ENCODE measurements at places on chromosomes 11 and 22. TPM values are rescaled to one million over a fixed set of nuclear protein-coding genes. Genes with fewer than 3 reads are reported as not detected.

DNA sequence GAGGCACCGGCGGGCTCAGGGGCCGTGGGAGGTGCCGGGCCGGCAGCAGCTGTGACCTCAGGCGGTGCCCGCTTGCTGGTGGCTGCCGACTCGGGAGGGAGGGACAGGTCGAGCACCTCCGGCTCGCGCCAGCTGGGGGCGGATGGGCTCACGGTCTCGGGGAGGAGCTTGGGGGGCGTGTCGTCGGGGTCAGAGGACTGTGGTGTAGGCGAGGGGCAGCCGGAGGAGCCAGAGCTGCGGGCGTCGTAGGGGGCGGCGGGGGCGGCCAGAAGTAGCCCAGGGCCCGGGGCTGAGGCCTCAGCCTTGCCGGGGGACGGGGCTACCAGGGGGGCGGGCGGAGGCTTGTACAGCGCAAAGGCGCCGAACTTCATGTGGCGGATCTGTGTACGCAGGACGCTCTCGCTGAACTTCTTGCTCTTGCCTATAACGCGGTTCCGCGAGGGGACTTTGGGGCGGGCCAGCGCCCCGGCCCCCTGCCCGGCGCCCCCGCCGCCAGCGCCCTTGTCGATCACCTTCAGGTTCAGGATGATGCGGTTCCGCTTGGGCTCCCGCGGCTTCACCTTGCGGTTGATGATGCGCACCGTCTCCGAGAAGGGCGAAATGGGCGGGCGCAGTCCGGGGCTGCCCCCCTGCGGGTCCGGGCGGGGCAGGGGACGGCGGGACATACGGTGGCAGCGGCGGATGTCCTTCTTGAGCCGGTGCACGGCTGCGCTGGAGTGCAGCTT is 5.5 kb downstream of the CBX6 start:
- peak overlapping the region; percentile 17 for H3K27ac ChIP-seq
- peaks cover 9% of the 10 kb centered on the region for H3K4me1 ChIP-seq
- no peaks in the 10 kb centered on the region for H3K27me3 ChIP-seq
- H3K36me3 ChIP-seq, result peaks cover 5% of the 10 kb centered on the region
- no peak overlapping the region for H3K4me3 ChIP-seq
- no peak for DNase-seq

- no peaks in the 10 kb centered on the region for H3K4me1 ChIP-seq
- no peaks in the 10 kb centered on the region for H3K27me3 ChIP-seq
Observed at GRCh38 chr22:37647928-37648327, 8.5 kb downstream of the SH3BP1 start.

DNA sequence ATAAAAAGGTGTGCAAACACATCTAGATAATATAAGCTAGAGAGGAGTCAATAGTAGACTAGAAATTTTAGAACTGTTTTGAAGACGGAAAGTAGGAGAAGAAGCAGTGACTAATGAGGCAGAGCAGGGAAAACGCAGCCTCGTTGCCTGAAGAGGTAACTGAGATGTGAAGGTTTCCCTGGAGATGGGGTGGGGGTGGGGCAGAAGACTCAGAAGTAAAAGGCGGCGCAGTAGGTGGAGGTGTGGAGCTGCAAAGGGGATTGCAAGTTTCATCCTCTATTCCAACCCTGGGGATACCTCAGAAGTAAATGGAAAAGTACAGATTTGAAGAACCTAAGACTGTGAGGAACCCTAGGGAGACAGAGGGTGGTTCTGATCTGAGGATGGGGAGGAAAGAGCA is 109.5 kb downstream of the TMPRSS5 start:
- H3K4me1 ChIP-seq, result no peaks in the 10 kb centered on the region
- H3K27ac ChIP-seq, result no peak overlapping the region
- DNase-seq, result no peak
- H3K36me3 ChIP-seq, result no peaks in the 10 kb centered on the region

GRCh38 chr11:119206511-119207414 is 624 bp downstream of the CBL start:
- H3K4me3 ChIP-seq, result peak overlapping the region; percentile 98
- peak overlapping the region; percentile 95 for H3K27ac ChIP-seq
- peaks cover 16% of the 10 kb centered on the region for H3K4me1 ChIP-seq
- no peaks in the 10 kb centered on the region for H3K36me3 ChIP-seq

Gene OVCH2
- polyA plus RNA-seq, result not detected

Gene PATE2
- polyA plus RNA-seq, result not detected

Gene MRPL40
- 91.3 TPM for polyA plus RNA-seq

DNA sequence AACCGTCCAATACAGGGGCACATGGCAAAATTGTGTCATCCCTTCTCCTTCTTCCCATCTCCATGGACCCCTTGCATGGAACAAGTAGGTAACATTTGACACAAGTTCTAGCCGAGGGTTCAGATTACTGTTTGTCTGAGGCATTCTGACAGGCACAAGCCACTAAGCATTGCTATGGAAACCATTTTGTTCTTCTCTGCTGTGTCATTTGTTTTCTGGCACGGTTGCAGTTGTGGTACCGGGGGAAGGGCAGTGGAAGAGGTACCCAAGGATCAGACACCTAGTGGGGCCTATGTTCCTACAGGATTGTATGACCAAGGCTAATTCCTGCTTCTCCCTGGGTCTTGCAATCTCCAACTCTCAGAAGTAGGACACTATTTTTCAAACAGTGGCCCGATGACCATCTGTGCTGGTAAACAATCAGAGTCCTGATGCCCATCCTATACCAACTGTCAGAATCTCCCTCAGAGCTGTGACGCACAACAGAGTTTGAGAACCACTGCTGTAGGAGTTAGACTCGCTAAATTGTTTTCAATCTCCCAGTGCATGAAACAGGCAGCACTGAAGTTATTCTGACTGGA is 69.3 kb downstream of the KCNC1 start:
- no peak overlapping the region for H3K27ac ChIP-seq
- no peaks in the 10 kb centered on the region for H3K27me3 ChIP-seq
- no peak overlapping the region for H3K4me3 ChIP-seq
- no peak for DNase-seq
- no peaks in the 10 kb centered on the region for H3K4me1 ChIP-seq

Gene STX5
- 53.6 TPM for polyA plus RNA-seq

- DNase-seq, result peak; percentile 52
- H3K4me3 ChIP-seq, result no peak overlapping the region
- H3K27me3 ChIP-seq, result no peaks in the 10 kb centered on the region
- H3K4me1 ChIP-seq, result no peaks in the 10 kb centered on the region
Observed at GRCh38 chr11:43282607-43283440, 29.0 kb upstream of the API5 start.

Gene PLEKHB1
- polyA plus RNA-seq, result 23.5 TPM

Gene DGCR6
- polyA plus RNA-seq, result 44.8 TPM

- H3K27ac ChIP-seq, result no peak overlapping the region
- H3K4me1 ChIP-seq, result peaks cover 17% of the 10 kb centered on the region
- DNase-seq, result no peak
- H3K27me3 ChIP-seq, result peaks cover 70% of the 10 kb centered on the region
- no peak overlapping the region for H3K4me3 ChIP-seq
- no peaks in the 10 kb centered on the region for H3K36me3 ChIP-seq
Observed at GRCh38 chr11:120514541-120515121, 3.1 kb downstream of the GRIK4 start.

DNA sequence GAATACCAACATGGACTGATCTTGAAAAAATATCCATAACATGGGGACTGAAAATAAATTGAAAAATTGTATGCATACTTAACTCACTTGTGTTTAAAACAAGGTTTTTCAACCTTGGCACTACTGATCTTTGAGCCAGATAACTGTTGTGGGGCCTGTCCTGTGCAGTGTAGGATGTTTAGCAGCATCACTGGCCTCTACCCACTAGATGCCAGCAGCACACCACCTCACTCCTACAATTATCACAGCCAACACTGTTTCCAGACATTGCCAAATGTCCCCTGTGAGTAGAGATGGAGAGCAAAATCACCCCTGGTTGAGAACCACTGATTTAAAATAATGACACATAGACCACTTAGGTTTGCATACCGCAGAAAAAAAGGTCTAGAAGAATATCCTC is 45.0 kb upstream of the SLC1A2 start:
- no peaks in the 10 kb centered on the region for H3K36me3 ChIP-seq
- H3K27ac ChIP-seq, result no peak overlapping the region
- no peaks in the 10 kb centered on the region for H3K4me1 ChIP-seq
- no peak for DNase-seq
- H3K4me3 ChIP-seq, result no peak overlapping the region

Gene DEPDC7
- polyA plus RNA-seq, result 2.8 TPM

DNA sequence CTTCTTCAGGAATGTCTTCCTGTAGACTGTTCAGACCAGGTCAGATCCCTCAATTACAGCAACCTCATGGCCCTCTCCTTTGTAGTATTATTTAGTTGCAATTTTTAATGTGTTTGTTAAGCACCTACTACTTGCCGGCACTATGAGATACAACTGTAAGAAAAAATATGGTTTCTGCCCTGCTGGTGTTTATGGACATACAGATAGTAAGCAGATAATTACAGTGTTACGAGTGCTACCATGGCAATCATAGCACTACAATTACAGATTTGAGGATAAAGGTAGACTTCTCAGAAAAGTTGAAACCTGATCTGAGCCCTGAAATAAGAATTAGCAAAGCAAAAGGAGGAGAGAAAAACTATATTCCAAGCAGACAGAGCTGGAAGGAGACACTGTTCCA is 2.8 kb downstream of the LRRC51 start:
- DNase-seq, result no peak
- no peaks in the 10 kb centered on the region for H3K4me1 ChIP-seq
- no peak overlapping the region for H3K4me3 ChIP-seq
- no peaks in the 10 kb centered on the region for H3K36me3 ChIP-seq
- H3K27ac ChIP-seq, result no peak overlapping the region

DNA sequence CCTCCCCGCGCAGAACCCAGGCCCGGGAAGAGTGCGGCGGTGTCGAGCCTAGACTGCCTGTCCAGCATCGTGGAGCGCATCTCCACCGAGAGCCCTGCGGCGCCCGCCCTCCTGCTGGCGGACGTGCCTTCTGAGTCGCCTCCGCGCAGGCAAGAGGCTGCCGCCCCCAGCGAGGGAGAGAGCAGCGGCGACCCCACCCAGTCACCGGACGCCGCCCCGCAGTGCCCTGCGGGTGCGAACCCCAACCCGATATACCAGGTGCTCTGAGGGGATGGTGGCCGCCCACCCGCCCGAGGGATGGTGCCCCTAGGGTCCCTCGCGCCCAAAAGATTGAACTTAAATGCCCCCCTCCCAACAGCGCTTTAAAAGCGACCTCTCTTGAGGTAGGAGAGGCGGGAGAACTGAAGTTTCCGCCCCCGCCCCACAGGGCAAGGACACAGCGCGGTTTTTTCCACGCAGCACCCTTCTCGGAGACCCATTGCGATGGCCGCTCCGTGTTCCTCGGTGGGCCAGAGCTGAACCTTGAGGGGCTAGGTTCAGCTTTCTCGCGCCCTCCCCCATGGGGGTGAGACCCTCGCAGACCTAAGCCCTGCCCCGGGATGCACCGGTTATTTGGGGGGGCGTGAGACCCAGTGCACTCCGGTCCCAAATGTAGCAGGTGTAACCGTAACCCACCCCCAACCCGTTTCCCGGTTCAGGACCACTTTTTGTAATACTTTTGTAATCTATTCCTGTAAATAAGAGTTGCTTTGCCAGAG is 2.0 kb downstream of the MYOD1 start:
- H3K27ac ChIP-seq, result no peak overlapping the region
- no peaks in the 10 kb centered on the region for H3K4me1 ChIP-seq
- no peak for DNase-seq

Gene CRYBA4
- 0.34 TPM for polyA plus RNA-seq

Gene P2RY2
- polyA plus RNA-seq, result 0.40 TPM

Gene RFPL3
- polyA plus RNA-seq, result not detected

DNA sequence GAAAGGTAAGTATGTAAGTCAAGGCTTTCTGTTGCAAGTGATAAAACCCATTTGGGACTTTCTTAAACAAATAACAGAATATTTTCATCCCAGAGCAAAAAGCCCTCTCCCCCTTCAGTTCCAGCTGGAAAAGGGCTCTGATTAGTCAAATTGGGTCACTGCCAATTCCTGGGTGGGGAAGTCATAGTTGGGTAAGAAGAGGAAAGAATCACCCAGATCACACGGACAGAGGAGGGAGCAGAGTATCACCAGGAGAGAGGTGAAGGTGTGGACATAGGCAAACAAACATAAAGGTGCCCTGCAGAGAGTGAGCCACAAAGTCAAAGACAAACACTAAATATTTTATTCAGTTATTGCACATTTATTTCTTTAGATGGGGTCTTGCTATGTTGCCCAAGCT is 36.3 kb upstream of the SORL1 start:
- no peaks in the 10 kb centered on the region for H3K36me3 ChIP-seq
- no peak overlapping the region for H3K4me3 ChIP-seq
- H3K4me1 ChIP-seq, result peaks cover 8% of the 10 kb centered on the region
- no peak overlapping the region for H3K27ac ChIP-seq
- no peaks in the 10 kb centered on the region for H3K27me3 ChIP-seq
- peak; percentile 34 for DNase-seq
